ENCODE measurements at places on chromosomes 1 and 21. TPM values are rescaled to one million over a fixed set of nuclear protein-coding genes. Genes with fewer than 3 reads are reported as not detected.

The CFHR5 gene
- total RNA-seq = not detected

The MCOLN3 gene
- 3.9 TPM for total RNA-seq

The KIAA0040 gene
- 0.95 TPM for total RNA-seq

The PAX7 gene
- total RNA-seq = 0.78 TPM

The SLC45A1 gene
- total RNA-seq = 7.2 TPM

The OR2L5 gene
- not detected for total RNA-seq

The MX2 gene
- total RNA-seq = not detected

The FMO1 gene
- total RNA-seq = not detected

The SPRR1B gene
- not detected for total RNA-seq

The RHBDL2 gene
- total RNA-seq = 2.1 TPM

The BARHL2 gene
- not detected for total RNA-seq

The PRAMEF26 gene
- total RNA-seq = not detected

The F13B gene
- 0.08 TPM for total RNA-seq

The UTS2 gene
- not detected for total RNA-seq

The SRRM1 gene
- total RNA-seq = 63.0 TPM

The MYCL gene
- total RNA-seq = 1.1 TPM

The KCNJ6 gene
- 4.3 TPM for total RNA-seq

The ELAPOR1 gene
- total RNA-seq = 0.46 TPM

The MMEL1 gene
- total RNA-seq = not detected

The PNRC2 gene
- 36.2 TPM for total RNA-seq

All from A549 treated with Hydrocortisone at 1 μM for 4 hours (cell line).